NCI-H1436 treated with DMSO at 0.1 percent for 48 hours (cell line): ENCODE measurements at places on chromosomes 11 and 22.

DNA sequence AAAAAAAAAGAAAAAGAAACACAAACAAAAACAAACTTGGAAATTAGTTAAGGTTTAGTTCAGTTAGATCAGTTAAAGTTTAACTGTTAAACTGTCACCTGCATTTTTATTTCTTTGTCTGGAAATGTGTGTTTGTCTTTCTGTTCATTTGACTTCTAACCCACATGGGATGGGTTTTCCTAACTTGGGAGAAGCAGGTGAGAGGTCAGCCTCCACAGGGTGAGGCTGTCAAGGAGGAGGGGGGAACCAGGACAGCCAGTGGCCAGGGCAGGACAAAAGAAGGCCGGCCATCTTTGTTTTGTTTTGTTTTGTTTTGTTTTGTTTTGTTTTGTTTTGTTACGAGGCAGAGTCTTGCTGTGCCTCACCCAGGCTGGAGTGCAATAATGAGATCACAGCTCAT, 13.4 kb upstream of the GCAT start:
- no peak for DNase-seq

- no peak for DNase-seq
Measured at GRCh38 chr22:43600265-43600664, 188.5 kb downstream of the MPPED1 start.

GRCh38 chr11:14537134-14537599, 17.0 kb upstream of the PSMA1 start:
- no peak for DNase-seq

GRCh38 chr11:109267293-109268095, 154.5 kb upstream of the C11orf87 start:
- DNase-seq: no peak

- no peak for DNase-seq
Measured at GRCh38 chr22:21978564-21979386, 3.8 kb downstream of the TOP3B start.

GRCh38 chr11:119415966-119416365, 7.0 kb downstream of the THY1 start:
- DNase-seq: no peak

DNA sequence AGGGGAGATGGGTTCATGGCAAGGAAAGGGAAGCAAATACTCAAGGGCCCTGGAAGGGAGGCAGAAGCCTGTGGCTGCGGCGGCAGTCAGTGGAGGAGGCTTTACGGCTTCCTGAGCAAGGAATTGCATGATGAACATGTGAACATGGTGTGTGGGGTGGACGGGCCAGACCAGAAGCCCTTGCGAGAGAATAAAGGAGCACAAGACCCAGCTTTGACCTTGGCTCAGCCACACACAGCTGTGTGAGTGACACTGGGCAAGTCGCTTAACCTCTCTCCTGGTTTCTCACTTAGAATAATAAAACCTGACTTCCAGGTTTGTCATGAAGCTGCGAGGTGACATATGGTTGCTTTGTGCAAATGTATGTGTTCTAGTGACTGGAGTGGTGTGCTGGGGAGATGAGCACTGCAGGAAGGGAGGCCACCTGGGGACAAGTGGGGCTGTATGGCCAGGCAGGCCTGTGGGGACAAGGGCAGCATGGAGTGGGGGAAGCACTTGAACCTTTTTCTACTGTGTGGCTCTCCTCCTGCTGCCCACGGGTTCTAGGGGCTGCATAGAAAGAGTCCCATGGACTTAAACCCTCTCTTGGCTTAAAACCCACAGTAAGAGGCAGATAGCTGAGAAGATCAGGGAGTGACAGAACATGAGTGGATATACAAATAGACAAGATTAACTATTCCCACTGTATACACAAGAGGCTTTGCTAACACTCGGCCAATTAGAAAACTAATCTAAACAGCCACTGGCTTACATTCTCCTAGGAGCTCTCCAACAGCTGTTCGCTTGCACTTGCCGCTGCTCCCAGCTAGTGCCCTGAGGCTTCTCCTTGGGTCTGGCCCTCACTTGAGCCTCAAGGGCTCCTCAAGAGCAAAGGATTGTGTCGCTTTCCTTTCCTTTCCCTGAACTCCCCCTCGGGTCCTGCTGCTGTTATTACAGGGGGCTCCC, 67.3 kb upstream of the CDON start:
- no peak for DNase-seq
